ENCODE measurements at places on chromosomes 11 and 22.

GRCh38 chr11:83256602-83257340, 29.4 kb downstream of the CCDC90B start:
- DNase-seq = no peak

- DNase-seq = no peak
These were observed 697 bp downstream of the LGALS1 start for GRCh38 chr22:37675930-37676735.

GRCh38 chr11:80816966-80817365, 1376.1 kb upstream of the TENM4 start:
- DNase-seq = no peak

GRCh38 chr22:49107561-49107960, 720.1 kb downstream of the BRD1 start:
- DNase-seq = no peak

DNA sequence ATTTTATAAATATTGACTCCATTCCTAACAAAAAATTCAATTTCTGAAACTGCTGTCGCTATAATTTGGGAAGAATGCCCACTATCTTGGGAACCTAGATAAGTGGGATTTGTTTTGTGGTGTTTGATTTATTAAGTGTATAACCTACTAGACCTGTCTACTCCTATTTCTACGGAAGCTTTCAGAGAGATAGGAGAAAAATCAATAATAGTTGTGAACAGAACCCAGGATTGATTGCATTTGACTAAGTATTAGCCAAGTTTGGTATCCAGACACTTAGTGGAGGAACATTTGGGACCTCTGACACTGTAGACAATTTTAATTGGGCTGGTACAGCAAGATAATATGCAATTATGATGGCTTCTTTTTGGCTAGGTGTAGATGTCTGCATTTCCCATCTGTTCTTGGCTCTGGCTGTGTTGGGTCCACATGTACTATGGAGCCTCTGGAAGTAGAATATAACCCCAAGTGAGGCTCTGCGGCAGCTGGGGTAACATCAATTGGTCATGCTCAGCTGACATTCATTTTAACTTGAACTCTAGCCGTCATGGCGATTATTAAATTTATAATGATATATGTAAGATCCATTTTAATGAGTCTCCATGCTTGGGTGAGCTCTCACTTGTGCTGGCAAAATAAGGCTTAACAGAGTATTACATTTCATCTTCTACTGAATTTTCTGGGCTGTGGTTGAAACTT, 111.5 kb upstream of the E2F8 start:
- no peak for DNase-seq

- peak; percentile 62 for DNase-seq
These were observed 32.9 kb upstream of the SMIM38 start for GRCh38 chr11:69122630-69123431.

GRCh38 chr11:73221451-73221850, 3.4 kb downstream of the P2RY2 start:
- DNase-seq = no peak

- peak; percentile 63 for DNase-seq
These were observed 76.7 kb downstream of the TRIM29 start for GRCh38 chr11:120061036-120061760.

GRCh38 chr22:24758164-24758799, 16.2 kb downstream of the PIWIL3 start:
- DNase-seq = no peak

DNA sequence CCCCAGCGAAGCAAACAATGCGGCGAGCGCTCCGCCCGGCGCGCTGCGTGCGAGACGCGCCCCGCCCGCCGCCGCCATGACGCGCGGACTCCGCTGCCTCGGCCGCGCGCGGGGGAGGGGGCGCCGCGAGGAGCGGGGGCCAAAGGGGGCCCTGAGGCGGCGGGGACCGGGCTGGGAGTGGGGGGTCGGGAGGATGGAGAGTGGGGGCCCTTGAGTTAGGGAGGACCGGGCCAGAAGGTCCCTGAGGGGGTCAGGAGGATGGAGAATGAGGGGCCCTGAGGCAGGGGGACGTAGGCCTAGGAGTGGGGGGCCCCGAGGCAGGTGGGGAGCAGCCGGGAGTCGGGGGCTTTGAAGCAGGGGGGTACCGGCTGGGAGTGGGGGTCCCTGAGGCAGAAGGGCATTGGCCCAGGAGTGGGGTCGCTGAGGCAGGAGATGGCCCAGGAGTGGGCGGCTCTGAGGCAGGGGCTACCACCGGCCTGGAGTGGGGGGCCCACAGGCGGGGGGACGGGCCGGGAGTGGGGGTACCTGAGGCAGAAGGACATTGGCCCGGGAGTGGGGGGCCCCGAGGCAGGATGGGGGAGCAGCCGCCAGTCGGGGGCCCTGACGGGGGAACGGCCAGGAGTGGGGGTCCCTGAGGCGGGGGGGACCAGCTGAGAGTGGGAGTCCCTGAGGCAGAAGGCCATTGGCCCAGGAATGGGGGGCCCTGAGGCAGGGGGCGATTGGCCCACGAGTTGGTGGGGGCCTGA, at the start of gene BRD1:
TSS of gene BRD1 (minus strand) at position 21 of the 746 bp plus-strand sequence. CDS start 3,556 bp downstream, outside the sequence.
- no peak for DNase-seq

DNA sequence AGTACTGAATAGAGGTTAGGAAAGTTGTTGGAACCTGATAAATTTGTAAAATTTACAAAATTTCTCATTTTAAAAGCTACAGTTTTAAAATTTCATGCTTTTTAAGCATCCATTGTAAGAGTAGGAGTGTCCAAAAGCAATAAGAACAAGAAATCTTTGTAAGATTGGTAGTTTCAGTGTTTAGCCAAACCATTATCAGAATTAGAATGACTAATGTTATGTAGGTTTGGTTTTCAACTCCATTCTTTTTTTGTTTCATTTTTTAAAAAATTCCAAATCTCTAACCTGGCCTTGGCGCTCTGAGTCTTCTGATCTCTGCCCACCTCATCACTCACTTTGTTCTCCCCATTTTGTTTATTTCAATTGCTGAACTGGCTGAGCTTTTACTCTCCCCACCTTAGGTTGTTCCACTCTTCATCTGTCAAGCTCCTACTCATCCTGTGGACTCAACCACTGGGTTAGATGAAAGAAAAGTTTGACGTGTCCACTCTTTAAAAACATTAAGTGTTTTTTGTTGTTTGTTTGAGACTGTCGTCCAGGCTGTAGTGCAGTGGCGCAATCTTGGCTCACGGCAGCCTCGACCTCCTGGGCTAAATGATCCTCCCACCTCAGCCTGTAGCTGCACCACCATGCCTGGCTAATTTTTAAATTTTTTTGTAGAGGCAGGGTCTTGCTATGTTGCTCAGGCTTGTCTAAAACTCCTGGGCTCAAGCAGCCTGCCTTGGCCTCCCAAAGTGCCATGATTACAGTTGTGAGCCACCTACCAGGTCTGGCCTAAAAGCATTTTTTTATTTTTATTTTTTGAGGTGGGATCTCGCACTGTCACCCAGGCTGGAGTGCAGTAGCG, 14.0 kb downstream of the EP300 start:
- no peak for DNase-seq

GRCh38 chr11:10247011-10247410, 47.0 kb downstream of the SBF2 start:
- DNase-seq = no peak

- DNase-seq = no peak
These were observed 5.5 kb downstream of the RCOR2 start for GRCh38 chr11:63911440-63911839.

DNA sequence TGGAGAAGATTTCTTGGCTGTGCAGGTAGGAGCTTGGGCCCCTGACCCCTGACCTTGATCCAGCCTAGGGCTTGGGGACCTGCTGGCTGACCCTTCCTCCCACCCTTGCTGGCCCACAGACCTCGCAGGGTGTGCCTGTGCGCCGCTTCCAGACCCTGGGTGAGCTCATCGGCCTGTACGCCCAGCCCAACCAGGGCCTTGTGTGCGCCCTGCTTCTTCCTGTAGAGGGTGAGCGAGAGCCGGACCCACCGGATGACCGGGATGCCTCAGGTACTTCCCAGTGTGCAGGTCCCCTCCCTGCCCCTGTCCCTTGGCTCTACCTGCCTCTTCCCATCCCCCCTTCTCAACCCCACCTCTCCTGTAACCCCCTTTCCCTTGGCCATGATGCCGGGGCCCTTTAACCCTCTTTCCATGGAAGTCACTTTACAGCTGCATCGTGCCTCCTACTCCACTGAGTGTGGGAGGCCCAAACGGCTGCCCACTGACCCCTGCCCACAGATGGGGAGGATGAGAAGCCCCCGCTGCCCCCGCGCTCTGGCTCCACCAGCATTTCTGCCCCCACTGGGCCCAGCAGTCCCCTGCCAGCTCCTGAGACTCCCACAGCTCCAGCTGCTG, 3.8 kb downstream of the INPPL1 start:
- no peak for DNase-seq

GRCh38 chr22:37822079-37822833, 926 bp upstream of the GALR3 start:
- DNase-seq = no peak

GRCh38 chr11:71433648-71434450, 14.3 kb downstream of the DHCR7 start:
- no peak for DNase-seq

- no peak for DNase-seq
These were observed 545 bp upstream of the ZDHHC13 start for GRCh38 chr11:19116276-19116970.

DNA sequence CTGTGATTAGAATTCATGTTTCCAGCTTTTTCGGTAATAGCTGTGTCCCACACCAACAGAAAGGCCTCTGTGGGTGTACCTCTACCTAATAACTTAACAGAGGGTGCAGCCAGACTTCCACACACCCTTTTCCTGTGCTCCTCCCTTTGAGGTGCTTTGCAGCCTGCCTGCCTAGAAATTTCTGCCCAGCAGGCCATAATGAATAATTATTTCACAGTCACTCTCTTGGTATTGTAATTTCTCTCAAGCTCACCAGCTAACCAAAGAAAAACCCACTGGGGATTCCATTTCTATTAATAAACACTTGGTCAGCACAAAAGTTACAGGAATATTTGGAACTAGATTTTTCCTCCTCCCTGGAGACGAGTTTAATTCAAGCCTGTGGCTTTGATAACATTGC, 13.3 kb downstream of the WT1 start:
- no peak for DNase-seq

- DNase-seq = no peak
These were observed 96.9 kb upstream of the ANO1 start for GRCh38 chr11:69981119-69981784.

GRCh38 chr11:42620796-42621195, 691.0 kb upstream of the API5 start:
- no peak for DNase-seq

- no peak for DNase-seq
These were observed 37.8 kb downstream of the ARRB1 start for GRCh38 chr11:75313513-75314272.

DNA sequence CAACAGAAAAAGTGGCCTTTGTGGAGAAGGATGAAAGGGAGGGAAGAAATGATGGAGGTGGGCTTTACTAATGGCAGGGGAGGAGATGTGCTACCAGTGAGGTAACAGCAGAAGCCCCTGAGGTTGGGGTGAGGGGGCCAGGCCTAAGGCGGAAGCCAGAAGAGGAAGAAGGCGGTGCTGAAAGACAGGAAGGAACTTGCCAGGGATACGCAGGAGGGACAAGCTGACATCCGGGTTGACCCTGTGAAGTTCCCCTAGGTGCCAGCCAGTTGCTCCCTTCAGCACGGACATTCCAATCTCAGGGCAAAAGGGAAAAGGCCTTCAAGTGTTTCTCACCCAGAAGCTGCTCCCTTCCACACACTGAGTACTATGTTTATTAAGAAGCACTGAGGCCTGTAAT, 2.3 kb upstream of the TIRAP start:
- DNase-seq = no peak

- DNase-seq = no peak
These were observed 97.6 kb upstream of the CLMP start for GRCh38 chr11:123292647-123293046.

DNA sequence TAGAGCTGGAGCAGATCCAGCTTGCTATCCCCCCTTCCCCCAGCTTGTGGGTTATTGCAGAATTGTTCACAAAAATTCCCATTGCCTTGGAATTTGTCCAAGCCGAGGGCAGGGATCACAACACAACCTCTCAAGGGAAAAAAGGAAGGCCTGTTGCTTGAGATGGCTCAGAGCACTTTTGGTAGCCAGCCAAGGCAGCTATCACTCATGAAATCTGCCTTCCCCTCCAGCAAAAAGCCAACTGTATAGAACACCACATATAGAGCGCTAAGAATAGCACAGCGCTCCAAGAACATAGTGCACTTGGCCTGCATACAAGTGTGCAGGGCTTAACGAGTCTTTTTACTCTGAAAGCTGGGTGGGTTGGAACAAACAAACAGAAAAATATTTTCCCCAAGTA, 46.2 kb downstream of the FAM83F start:
- DNase-seq = peak; percentile 84

- DNase-seq = no peak
These were observed 1.5 kb downstream of the YPEL4 start for GRCh38 chr11:57647960-57648800.

- no peak for DNase-seq
These were observed 61.6 kb downstream of the C22orf31 start for GRCh38 chr22:28999919-29000556.

DNA sequence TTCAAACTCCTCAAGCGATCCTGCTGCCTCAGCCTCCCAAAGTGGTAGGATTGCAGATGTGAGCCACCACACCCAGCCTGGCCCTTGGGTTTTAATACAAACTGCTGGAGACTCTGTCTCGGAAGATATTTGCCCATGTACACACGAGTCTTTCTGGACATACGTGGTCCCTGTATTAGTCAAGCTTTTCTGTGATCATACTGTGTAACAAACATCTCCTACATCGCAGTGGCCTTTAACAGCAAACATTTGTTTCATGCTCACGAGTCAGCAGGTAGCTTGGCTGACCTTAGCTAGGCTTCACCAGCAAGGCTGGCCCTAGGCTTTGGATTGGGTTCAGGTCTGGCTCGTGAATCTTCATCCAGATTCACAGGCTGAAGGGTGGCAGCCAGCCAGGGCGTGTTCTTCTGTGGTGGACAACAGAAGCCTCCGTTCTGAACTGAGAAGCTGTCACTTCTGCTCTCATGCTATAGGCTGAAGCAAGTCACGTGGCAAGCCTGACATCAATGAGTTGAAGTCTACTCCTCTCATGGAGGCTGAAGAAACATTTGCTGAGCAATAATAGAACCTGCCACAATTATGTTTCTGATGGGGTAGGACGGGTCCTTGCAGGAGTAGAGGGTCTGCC, 8.8 kb downstream of the KIAA1671 start:
- no peak for DNase-seq

GRCh38 chr11:90775567-90776165, 552.8 kb upstream of the CHORDC1 start:
- DNase-seq = no peak

- no peak for DNase-seq
These were observed 1188.1 kb downstream of the LRRC4C start for GRCh38 chr11:40271361-40271760.
